Ecto neural progenitor cell (in vitro differentiated cells): ENCODE measurements at places on chromosomes 6 and 20.

GRCh38 chr6:44228836-44229235, 5.4 kb downstream of the SLC29A1 start:
- DNase-seq = no peak

- DNase-seq = peak; percentile 77
These were observed 210.5 kb downstream of the ERMARD start for GRCh38 chr6:169961772-169962561.

- no peak for DNase-seq
These were observed 44.6 kb downstream of the NKX2-4 start for GRCh38 chr20:21352703-21353102.

DNA sequence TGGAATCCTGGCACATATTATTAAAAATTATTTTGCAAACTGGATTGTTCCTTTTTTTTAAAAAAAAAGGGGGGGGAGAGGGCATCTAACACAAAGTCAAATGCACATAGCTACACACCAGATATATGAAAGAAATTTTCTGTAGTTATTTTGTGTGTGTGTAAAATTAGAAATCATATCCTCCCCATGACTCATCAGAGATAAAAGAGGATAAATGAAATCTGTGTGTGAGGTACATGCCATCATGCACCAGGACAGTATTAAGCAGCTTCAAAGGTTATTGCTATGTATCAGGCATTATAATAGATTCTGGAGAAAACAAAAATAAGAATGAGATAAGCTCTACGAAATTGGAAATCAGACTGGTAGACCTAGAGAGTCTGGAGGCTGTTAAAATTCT, 5.2 kb downstream of the BTBD9 start:
- no peak for DNase-seq

- no peak for DNase-seq
These were observed 211.2 kb upstream of the PMEPA1 start for GRCh38 chr20:57920971-57921370.

DNA sequence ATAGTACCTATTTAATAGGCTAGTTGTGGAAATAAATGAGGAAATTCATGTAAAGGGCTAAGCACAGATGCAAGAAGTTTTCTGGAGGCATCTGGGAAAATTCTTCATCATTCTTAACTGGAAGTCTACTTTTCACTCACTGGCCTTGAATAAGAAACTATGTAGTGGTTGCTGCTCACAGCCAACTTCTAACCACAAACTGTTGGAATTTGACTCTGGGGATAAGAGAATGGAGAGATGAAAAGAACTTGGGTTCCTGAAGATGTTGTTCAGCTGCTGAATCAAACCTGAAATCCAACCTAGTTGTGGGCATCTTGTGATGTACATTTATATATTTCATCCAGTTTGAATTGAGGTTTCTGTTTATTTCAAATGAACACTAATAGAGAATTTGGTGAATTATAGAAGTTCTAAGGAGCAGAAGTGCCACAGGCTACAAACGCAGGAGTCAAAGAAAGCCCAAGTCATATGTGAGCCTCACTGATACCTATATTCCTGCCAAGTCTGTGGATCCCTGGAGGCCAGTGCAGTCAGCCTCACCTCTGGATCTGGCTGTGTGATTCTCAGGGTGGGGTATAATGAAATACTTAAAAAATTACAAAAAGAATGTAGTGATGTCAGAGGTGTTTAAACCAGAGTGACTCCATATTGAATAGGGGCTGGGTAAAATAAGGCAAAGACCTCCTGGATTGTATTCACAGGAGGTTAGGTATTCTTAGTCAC, 18.7 kb upstream of the MEI4 start:
- DNase-seq = no peak

GRCh38 chr6:156427345-156427744, 349.8 kb upstream of the ARID1B start:
- DNase-seq = no peak

DNA sequence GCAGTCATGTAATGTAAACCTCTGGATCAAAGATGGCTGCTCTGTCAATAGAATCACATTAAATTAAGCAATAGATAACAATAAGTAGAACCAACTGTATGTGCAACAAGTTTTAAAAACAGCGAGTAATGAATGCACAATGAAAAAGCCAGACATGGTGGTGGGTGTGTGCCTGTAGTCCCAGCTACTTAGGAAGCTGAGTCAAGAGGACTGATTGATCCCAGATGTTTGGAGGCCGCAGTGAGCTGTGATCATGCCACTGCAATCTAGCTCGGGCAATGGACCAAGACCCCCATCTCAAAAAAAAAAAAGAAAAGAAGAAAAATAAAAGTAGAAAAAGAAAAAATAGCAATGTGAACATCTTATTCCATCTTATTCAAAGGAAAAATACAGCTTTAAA, 558.7 kb upstream of the MMS22L start:
- DNase-seq = no peak

GRCh38 chr6:26383624-26384417, 913 bp downstream of the BTN2A2 start:
- DNase-seq = peak; percentile 55

GRCh38 chr6:130908188-130908587, 81.0 kb downstream of the SMLR1 start:
- no peak for DNase-seq

GRCh38 chr20:59765599-59766177, 161.3 kb downstream of the PHACTR3 start:
- DNase-seq = no peak

DNA sequence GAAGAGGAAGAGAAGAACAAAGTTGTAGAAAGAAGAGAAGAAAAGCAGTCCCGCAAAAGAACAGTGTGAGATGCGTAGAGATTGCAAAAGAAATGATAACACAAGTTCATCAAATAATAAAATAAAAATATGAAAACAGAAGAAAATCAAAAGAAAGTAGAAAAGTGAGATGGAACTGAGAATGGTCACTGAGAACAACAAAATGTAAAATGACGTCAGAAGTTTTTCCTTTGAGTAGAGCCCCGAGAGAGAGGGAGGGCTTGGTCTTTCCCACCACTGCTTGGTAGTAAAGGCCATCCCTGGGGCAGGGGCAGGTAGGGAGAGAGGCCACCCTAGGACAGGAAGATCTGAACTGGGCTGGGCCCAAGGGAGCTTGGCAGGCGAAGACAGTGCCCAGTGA, 533.7 kb downstream of the QKI start:
- no peak for DNase-seq

DNA sequence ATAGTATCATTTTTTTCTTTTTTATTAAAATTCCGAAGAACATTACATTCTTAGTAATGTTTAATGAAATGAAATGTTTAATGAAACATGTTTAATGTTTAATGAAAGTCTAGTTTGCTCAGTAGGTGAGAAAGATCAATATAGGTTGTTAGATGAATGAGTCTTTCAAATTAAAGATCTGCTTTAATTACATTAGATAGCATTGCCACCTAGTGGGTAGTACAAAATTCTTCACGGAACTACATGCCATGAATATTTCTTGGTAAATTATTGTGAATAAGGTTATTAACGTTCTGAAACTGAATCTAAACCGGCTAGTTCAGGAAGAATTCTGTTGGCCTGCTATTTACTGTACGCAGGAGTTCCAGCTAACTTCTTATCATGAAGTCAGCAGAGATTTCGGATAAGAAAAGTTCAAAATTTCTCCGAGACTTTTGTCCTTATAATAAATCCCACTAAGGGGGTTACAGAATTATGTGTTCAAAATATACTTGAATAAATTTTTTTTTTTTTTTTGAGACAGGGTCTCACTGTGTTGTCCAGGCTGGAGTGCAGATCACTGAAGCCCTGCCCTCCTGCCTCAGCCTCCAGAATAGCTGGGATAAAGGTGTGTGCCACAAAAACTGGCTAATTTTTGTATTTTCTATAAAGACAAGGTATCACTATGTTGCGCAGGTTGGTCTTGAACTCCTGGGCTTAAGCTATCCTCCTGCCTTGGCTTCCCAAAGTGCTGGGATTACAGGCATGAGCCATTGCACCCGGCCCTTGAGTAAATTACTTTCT, 7.9 kb upstream of the GMNN start:
- DNase-seq = no peak

GRCh38 chr20:23340524-23340923, 10.1 kb upstream of the NXT1 start:
- DNase-seq = peak; percentile 74
